ENCODE measurements at places on chromosomes 7 and 10.

DNA sequence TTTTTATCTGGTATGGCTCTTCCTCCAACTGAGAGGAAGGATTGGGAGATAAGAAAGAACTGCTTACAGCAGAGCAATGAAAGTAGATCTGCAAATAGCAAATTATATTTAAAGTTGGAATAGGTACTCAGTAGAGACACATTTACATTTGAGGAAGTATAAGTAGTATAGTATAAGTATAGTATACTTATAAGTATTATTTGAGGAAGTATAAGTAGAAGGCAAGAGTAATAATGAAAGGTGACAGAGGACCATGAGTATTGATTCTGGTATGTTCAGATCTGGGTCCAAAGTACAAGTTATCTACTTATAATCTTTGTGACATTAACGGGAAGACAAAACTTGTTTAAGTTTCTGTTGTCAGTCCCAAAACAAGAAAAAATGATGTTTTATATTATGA lies 527.6 kb upstream of the SORCS1 start:
- DNase-seq, result no peak

- DNase-seq, result no peak
These were observed 31.6 kb downstream of the RHEB start for GRCh38 chr7:151488096-151488495.

GRCh38 chr10:12091421-12091820 lies 22.7 kb downstream of the DHTKD1 start:
- no peak for DNase-seq

- no peak for DNase-seq
These were observed 82.4 kb upstream of the NME8 start for GRCh38 chr7:37765872-37766525.

- DNase-seq, result no peak
These were observed 7.3 kb upstream of the PTER start for GRCh38 chr10:16429539-16429938.

GRCh38 chr10:5478694-5479305 lies 20.6 kb downstream of the CALML5 start:
- DNase-seq, result no peak

DNA sequence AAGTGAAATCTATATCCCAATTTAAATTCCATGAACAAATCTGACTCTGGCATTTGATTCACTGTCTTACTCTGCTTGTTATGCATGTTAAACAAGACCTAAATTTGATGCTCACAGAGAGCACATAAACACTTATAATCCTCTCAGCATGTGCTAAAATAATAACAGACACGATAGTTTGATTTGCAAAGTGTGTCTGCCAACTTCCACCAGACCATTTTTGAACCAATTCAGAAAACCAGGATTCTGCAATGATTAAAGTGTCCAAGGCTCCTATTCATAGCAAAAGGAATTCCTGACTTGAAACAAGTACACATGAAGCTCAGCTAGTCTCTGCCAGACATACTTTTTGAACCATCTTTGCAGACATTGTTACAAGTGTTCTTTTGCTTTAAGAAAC lies 11.2 kb downstream of the RBM20 start:
- no peak for DNase-seq

DNA sequence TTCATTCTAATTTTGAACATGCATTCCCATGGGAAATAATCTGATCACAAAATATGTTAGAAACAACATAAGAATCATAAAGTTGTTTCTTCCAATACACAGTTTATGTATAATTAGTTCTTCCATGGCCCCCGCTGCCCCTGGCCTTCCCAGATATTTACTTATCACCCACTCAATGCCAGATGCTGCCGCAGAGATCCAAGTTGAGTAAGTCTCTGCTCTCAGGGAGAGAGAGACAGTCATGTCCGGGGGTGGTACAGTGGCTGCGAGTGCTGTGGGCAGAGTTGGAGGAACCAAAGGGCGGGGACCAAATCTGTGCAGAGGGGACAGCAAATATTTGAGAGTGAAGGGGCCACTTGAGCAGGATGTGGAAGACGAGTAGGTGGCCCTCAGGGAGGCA lies 37.1 kb downstream of the COL26A1 start:
- no peak for DNase-seq

DNA sequence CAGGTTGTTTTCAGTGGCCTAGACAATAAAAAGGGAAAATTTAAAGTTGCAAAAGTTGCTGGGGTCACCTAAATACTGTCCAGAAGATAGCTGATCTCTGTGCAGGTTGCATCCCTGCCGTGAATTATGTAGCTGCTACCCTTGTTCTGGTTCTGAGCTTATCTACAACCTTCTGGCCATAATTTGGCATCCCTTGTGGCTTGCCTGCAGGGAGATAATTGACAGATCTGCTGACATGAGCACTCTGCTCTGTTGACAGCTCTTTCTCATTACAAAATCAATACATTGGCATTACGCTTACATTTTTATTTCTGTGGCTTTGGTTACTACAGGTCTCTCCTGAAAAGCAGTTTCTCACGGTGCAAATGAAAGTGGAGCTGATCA lies 29.3 kb upstream of the HECTD2 start:
- no peak for DNase-seq

- DNase-seq, result no peak
These were observed 86.6 kb downstream of the ITGB8 start for GRCh38 chr7:20417260-20417659.

DNA sequence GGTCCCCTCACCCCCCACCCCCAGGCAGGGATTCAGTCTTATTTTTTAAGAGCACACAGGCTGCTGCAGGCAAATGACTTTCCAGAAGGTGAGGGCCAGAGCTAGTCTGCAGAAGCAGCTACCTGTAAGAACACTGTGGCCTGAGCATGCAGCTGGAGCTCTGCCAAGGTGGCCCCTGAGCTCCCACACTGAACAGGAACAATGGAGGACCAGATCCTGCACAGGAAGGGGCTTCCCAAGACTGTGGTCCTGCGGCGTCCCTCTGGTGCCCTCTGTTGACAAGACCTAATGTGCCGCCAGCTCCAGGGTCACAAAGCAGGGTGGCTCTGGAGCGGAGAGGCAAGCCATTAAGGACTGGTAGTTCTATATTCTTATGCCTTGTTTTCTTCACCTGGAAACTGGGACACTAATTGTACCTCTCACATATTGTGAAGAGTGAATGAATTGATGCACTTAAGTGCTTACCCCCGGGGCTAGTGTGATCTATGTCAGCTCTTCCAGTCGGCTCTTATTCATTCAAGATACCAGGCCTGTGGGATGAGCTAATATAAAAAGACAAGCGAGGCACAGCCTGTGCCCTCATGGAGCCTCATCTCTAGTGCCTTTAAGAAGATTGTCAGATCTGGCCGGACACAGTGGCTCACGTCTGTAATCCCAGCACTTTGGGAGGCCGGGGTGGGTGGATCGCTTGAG lies 8.0 kb upstream of the BEND7 start:
- no peak for DNase-seq

DNA sequence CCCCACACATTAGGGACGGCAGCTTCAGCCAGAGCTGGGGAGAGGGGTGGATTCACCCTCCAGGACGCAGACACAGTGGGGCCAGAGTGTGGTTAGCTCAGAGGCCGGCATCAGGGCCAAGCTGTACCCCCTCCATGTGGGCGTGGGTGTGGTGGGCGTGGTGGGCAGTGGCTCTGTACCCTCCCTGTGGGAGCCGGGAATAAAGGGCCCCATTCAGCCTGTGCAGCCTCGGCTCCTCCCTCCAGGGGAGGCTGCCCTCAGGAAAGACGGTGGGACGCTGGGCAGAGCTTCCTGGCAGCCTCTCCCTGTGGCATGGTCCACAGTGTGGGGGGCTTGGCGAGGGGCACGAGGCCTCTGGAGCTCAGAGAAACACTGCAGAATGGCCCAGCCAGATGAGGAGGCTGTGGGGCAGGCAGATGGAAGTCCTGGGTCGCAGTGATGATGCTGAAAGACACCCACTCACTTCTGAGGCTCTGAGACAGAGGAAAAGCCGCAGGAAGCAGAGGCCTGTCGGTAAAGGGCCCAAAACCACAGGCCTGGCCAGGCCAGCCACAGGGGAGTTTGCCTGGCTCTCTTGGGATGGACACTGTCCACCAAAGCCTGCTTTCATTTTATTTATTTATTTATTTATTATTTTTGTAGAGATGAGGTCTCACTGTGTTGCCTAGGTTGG lies 108.0 kb downstream of the SH3PXD2A start:
- DNase-seq, result no peak
